ENCODE measurements at places on chromosomes 6 and 20. TPM values are rescaled to one million over a fixed set of nuclear protein-coding genes. Genes with fewer than 3 reads are reported as not detected.

- H3K36me3 ChIP-seq = no peaks in the 10 kb centered on the region
- H3K27ac ChIP-seq = no peak overlapping the region
- H3K4me1 ChIP-seq = no peaks in the 10 kb centered on the region
Observed at GRCh38 chr6:164164876-164165275, 750.4 kb downstream of the QKI start.

GNAS-AS1 gene
- total RNA-seq = 0.83 TPM

DNA sequence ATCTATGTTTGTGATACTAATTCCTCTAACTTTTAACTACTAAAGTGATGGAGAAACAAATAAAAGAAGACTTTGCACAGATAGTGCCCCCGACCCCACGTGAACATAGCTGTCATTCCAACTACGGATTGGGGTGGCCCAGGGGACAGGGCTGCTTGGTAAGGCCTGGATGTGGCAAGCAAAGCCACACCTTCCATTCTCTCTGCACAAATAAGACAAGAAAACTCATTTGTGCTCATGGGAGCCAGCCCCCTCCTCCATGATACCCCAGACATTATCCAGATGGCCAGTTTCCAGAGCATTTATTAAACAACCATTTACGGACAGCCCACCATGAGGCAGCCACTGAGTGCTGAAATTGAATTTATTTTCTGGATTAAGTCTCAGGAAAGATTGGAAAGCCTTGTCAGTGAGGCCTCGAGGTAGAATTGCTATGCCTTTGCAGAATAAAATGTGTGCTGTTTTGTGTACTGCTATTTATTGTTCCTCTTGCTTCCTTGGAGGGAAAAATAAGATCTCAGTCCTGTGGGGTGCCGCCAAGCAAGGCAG is 151.2 kb downstream of the UNC5CL start:
- no peak for DNase-seq
- H3K4me3 ChIP-seq = no peak overlapping the region
- no peaks in the 10 kb centered on the region for H3K36me3 ChIP-seq
- H3K27me3 ChIP-seq = peaks cover 50% of the 10 kb centered on the region
- H3K27ac ChIP-seq = no peak overlapping the region

PDYN gene
- not detected for total RNA-seq

DNA sequence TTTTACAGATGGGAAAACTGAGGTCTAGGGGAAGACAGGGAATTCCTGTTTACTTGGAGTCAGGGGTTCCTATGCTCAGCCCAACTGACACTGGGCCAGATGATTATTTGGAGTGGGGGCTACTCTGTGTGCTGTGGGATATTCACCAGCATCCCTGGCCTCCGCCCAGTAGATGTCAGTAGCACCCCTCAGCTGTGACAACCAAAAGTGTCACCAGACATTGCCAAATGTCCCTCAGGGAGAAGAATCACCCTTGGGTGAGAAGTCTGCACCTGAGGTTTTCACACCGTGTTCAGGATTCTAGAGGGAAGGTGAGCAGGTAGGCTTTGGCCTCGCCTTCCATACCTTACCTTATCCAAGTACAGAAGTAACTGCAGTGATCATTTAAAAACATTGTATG is 27.6 kb downstream of the CDH26 start:
- no peaks in the 10 kb centered on the region for H3K4me1 ChIP-seq
- no peak for DNase-seq
- no peaks in the 10 kb centered on the region for H3K36me3 ChIP-seq
- no peak overlapping the region for H3K27ac ChIP-seq
- H3K27me3 ChIP-seq = peaks cover 2% of the 10 kb centered on the region
- H3K4me3 ChIP-seq = no peak overlapping the region

Data from IMR-90 (cell line).